ENCODE measurements at places on chromosomes 3 and 15. TPM values are rescaled to one million over a fixed set of nuclear protein-coding genes. Genes with fewer than 3 reads are reported as not detected.

The KY gene
- total RNA-seq = 0.73 TPM

The C3orf85 gene
- not detected for total RNA-seq

The TRH gene
- total RNA-seq = not detected

The ABHD14A gene
- 13.6 TPM for total RNA-seq

The SCN5A gene
- 0.37 TPM for total RNA-seq

The GOLGA6A gene
- not detected for total RNA-seq

The EHD4 gene
- total RNA-seq = 20.3 TPM

Measured in subcutaneous preadipocyte (primary cell).